NCI-H1105 treated with DMSO at 0.1 percent for 48 hours (cell line): ENCODE measurements at places on chromosomes 16 and 17.

- peak; percentile 1 for DNase-seq
Measured at GRCh38 chr16:4314532-4315185, 1.2 kb upstream of the GLIS2 start.

GRCh38 chr17:31398381-31399311 is 7.2 kb downstream of the RAB11FIP4 start:
- DNase-seq = no peak

GRCh38 chr16:77250400-77250799 is 51.2 kb downstream of the SYCE1L start:
- no peak for DNase-seq

DNA sequence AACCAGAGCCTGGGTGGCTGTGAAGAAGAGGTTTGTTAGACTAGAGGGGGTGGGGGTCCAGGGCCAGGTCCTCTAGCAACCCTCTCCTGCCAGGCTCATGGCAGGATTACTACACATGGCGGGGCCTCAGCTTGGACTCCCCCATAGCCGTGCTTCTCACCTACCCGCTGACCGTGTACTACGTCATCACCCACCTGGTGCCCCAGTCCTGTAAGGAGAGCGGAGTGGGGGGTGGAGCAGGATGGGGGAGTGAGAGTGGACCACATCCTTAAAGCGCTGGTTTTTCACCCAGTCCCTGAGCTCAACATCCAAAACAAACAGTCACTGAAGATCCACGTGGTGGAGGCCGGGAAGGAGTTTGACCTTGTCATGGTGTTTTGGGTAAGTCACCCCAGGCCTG is 4.2 kb upstream of the CXCL16 start:
- no peak for DNase-seq

DNA sequence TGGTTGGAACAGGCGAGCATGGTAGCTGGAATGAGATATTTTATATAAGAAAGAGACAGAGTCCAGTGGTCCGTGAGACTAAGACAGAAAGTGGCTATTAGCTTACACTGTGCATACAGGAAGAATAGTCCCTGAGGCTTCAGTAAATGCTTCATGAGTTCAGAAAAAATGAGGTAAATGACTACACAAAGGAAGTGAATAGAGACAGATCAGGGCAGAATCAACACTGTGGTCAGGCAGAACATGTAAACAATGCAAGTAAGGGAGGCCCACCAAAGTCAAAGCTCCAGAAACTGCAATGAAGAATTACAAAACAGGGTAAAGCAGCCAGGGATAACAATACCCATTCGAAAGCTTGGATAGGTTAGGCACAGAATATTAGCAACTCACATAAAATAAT is 4.8 kb downstream of the ABCA10 start:
- no peak for DNase-seq

DNA sequence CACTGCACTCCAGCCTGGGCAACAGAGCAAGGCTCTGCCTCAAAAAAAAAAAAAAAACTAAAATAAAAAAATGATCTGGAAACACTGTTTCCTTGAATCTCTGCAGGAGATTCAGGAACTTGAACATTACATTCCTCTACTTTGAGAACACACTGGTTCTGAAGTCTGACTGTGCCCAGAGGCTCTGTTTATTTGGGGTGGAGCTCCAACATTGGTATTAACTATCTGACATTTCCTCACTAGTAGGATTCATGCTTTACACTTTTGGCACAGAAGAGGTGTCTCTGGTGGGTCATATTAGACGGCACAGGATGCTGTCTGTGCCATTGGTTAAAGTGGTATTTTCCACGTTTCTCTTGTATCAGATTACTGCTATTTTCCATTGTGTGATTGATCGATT is 10.4 kb downstream of the SULT1A2 start:
- no peak for DNase-seq

GRCh38 chr16:89338863-89339262 is 121.4 kb downstream of the ZNF778 start:
- no peak for DNase-seq

DNA sequence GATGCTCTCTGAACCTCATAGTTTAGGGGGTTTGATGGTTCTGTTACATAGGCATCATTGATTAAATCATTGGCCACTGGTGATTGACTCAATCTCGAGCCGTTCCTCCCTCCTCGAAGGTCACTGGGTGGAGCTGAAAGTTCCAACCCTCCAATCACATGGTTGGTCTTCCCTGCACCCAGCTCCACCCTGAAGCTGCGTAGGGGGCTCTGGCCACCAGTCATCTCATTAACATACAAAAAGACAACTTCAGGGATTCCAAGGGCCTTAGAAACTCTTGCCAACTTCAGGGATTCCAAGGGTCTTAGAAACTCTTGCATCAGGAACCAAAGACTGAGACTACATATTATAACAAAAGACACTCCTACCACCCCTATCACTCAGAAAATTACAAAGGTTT is 306.5 kb upstream of the TNRC6C start:
- no peak for DNase-seq

GRCh38 chr16:10987361-10988163 is 43.2 kb downstream of the CLEC16A start:
- DNase-seq = no peak

DNA sequence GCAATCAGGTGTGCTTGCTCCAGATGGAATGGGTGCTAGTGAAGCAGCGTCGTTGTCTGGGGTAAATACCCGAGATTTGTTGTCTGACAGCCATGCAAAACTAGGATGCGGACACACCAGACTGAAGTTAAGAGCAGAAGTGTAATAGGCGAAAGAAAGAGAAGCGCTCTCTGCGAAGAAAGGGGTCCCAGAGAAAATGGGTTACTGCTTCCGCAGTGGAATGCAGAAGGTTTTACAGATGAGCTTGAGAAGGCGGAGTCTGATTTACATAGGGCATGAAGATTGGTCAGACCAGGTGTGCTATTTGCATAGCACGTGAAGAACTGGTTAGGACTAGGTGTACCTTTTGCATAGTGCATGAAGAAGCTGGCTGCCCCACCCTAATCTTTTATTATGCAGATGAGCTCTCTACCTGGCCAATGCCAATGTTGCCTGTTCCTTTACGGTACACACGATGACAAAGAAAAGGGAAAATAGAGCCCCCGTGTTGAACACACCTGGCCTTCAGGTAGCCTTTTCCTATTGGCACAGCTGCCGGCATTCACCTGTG is 32.0 kb upstream of the SNN start:
- DNase-seq = peak; percentile 26

- DNase-seq = no peak
Measured at GRCh38 chr16:48317026-48317425, 68.2 kb downstream of the SIAH1 start.

DNA sequence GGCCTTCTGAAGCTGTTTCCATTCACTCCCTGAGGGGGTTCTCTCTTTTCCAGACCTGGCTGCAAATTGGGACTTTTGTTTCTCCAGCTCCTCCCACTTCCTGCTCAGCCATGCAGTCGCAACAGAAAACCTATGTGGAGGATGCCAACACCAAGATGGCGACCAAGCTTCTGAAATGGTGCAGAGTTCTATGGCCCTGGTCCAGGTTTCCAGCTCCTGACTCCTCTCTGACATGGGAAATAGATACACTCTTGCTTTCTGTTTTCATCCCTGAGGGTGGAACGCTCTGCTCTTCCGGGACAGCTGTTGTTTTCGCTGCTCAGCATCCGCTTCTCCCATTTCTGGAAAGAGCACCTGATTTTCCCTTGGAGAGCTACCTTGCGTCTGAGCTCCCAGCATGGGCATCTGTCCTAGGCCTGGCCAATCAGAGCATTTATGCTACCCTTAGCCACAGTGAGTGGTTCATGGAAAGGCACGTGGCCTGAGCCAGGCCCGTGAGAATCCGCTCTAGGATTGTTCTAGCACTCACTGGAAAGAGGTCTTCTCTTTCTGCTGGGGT is 8.1 kb downstream of the GPRC5B start:
- no peak for DNase-seq

DNA sequence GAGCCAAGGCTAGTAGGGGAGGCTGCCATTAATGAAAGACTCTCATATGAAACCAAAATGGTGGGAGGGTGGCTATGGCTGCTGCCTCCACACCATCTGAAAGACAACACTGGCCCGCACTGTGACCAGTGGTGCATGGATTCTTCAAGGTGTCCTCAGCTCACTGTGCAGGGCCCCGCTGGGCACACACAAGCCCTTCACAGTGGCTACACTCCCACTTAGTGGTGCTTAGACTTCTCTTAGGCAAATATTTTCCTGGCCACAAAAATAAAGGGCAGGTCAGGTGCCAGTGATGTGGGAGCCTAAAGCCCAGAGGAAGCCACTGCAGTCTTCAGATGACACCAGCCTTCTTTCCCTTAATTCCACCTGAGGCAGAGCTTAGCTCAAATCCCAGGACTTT is 38.1 kb upstream of the IRX3 start:
- no peak for DNase-seq

- DNase-seq = no peak
Measured at GRCh38 chr17:77391668-77392375, 251.1 kb downstream of the SEC14L1 start.

GRCh38 chr16:62014319-62014923 is 21.8 kb downstream of the CDH8 start:
- DNase-seq = peak; percentile 79
